Umbilical cord (tissue), 2 donors: ENCODE measurements at places on chromosomes 13 and 19. TPM values are rescaled to one million over a fixed set of nuclear protein-coding genes. Genes with fewer than 3 reads are reported as not detected.
A peak's percentile ranks its signal among the peaks of the same experiment; 100 is the strongest.

DNA sequence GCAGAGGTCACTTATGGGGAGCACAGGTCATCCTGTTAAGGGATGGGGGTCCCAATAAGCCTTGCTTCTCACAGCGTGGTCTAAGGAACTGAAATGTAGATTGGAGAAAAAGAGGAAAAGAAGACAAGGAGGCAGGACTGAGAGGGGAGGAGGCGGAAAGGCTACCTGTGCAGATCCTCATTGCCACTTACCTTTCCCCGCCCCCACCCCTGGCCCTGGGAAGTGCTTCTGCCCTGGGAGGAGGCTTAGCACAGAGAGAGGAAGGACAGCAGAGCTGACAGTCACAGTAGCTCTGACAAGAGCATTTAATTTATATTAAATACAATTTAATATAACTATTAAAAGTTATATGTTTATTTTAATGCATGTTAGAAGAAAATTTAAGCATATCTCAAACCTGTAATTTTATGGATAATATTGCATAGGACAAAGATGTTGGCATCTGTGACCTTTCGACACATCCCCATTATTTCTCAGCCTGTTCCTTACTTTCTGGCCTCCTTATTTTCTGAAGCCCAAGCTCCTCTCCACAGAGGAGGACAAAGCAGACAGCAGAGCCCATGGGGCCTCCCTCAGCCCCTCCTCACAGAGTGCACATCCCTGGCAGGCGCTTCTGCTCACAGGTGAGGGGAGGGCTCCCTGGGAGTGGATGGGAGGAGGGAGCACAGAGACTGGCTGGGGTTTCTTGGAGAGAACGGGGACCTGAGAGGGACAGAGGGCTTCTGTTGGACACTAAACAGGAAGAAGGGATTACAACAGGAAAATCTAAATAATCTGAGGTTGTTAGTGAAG is 23.4 kb downstream of the CEACAM21 start:
- DNase-seq = no peak

Gene ZNF701
- 23.1 TPM for total RNA-seq

Gene ARHGAP45
- 15.6 TPM for total RNA-seq

GRCh38 chr13:25171517-25172302 is at the start of gene AMER2:
Gene AMER2, minus strand, starts transcription at chr13:25172288. Its CDS starts 669 bp downstream, at chr13:25171619.
- DNase-seq = peak; percentile 45

DNA sequence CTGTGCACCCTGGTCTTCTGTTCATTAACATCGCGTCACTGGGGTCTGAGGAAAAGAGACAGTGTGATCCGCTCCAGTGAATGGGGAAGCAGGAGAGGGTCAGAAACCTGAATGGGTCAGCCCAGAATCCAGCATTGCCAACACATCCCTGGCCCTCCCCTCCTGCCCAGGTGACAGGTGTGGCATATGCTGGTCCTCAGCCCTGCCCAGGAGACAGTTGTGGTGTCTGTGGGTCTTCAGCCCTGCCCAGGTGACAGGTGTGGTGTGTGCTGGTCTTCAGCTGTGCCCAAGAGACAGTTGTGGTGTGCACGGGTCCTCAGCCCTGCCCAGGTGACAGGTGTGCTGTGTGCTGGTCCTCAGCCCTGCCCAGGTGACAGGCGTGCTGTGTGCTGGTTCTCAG is 8.0 kb downstream of the TFDP1 start:
- no peak for DNase-seq

Gene TMEM86B
- 4.1 TPM for total RNA-seq

Gene PDX1
- 2.6 TPM for total RNA-seq

- DNase-seq = peak; percentile 53
These were observed 7.9 kb downstream of the FOSB start for GRCh38 chr19:45475537-45476291.

DNA sequence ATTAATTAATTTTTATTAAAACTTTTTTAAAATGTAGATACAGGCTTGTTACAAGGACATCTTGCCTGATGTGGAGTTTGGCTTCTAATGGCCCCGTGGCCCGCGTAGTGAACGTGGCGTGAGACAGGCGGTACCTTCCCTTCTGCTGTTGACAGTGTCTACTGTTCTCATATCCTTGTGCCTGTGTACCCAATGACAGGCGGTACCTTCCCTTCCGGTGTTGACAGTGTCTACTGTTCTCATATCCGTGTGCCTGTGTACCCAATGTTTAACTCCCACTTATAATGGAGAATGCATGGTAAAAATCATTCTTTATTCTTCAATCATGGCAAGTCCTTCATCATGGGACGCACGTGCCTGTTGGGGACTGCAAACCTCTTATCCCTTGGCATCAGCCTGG is 79.1 kb upstream of the ZNF835 start:
- no peak for DNase-seq

Gene POSTN
- total RNA-seq = 223 TPM
